ENCODE measurements at places on chromosomes 7 and 10. TPM values are rescaled to one million over a fixed set of nuclear protein-coding genes. Genes with fewer than 3 reads are reported as not detected.

- no peak for DNase-seq
These were observed 97.4 kb downstream of the ARID5B start for GRCh38 chr10:61998937-61999336.

The TMEM26 gene
- 2.3 TPM for polyA plus RNA-seq

The DNTT gene
- polyA plus RNA-seq, result not detected

DNA sequence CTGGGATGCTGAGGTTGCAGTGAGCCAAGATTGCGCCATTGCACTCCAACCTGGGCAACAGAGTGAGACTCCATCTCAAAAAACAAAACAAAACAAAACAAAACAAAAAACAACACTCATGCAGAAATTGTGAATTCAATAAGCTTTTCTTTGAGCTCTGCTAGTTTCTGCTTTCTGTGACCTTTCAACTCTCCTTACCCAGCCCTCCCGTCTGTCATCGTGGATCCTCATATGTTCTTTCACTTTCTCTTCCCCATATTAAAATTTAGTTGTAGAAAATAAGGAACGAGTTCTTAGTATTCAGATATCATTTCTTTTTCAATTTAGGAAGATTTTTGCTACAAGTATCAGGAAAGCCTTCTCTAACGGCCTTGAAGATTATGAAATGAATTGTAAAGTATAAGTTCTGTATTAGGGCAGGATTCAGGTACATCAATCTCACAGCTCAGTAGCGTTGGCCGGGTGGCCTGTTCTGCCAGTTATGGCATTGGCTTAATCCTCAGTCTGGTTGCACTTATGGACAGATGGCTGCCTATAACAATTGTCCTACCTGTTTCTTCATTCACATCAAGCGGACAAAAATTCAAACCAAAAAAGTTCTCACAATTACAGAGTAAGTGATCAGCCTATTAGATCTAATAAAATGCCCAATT lies 1167.0 kb downstream of the SORCS3 start:
- DNase-seq, result no peak

The TRPV6 gene
- not detected for polyA plus RNA-seq

The SYT15B gene
- 0.11 TPM for polyA plus RNA-seq

GRCh38 chr7:110548372-110548771 lies 542.6 kb upstream of the LRRN3 start:
- DNase-seq, result no peak

DNA sequence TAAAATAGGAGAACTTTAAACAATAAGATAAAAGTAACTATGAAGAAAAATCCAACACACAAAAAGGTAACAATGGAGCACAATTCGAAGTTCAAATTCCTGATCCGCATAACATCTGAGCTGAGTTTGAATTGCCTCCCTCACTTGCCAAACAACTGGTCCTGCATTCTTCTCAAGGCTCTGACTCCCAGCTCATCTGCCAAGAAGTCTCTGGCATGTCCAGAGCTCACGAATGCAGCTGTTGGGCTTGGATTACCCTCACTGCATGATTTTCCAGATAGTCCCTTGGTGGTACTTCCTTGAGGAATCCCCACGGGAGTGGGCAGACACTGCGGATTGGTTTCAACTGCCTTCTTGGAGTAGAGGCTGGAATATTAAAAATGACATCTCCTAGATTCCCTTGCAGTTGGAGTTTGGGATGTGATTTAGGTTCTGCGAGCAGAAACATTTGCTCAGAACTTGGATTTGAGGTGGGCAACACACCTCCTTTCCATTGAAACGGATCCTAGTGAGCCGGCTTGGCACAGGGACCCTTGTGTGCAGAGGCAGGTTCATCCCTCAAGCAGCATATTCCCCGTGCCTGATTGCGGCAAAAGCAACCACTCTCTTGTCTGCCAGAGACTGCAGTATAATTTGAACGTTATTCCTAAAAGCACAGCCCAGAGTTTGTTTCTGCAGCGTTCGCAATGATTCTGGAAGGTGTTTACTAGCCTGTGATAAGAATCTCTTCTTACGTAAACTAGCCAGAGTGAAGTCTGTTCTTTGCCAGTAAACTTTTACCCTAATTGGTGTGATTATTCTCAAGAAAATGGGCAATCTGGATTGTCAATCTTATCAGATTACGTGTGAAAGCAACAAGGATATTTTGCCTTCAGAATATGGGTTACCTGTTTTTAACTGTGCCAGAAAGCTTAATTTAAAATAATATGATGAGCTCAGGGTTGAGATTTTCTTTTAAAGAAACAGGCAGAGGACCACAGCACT lies 23.4 kb upstream of the PRKCQ start:
- DNase-seq, result no peak

- no peak for DNase-seq
These were observed 845.0 kb downstream of the CNTNAP2 start for GRCh38 chr7:146961617-146962016.

The VSTM2A gene
- polyA plus RNA-seq, result not detected

- no peak for DNase-seq
These were observed 1.4 kb downstream of the EPHB4 start for GRCh38 chr7:100825751-100826513.

The SH2D4B gene
- not detected for polyA plus RNA-seq

The AOAH gene
- polyA plus RNA-seq, result not detected

The MSMB gene
- polyA plus RNA-seq, result not detected

GRCh38 chr10:76037531-76038155 lies 606.2 kb downstream of the LRMDA start:
- DNase-seq, result no peak

The CTNNA3 gene
- polyA plus RNA-seq, result 0.21 TPM

- no peak for DNase-seq
These were observed 120.0 kb upstream of the SAMD8 start for GRCh38 chr10:74991435-74991834.

DNA sequence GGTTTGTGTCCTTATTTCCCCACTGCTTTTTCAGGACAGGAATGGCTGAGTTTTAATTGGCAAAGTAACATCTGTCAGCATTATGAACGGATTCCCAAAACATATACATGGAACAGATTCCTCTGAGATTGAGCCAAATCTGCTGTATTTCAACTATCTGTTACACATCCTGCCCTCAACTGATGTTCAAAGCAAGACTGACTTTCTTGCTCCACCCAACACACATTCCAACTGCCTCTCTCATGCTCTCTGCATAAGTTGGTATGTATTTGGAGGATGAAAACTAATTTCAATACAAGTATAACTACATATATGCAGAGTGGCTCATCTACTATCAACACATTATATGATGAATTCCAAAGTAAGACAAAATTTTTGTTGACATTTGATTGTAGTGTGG lies 342.2 kb downstream of the GATA3 start:
- DNase-seq, result no peak

GRCh38 chr10:59967079-59967478 lies 60.7 kb upstream of the CCDC6 start:
- DNase-seq, result no peak

- no peak for DNase-seq
These were observed 46.8 kb downstream of the DPYSL4 start for GRCh38 chr10:132233501-132234085.

DNA sequence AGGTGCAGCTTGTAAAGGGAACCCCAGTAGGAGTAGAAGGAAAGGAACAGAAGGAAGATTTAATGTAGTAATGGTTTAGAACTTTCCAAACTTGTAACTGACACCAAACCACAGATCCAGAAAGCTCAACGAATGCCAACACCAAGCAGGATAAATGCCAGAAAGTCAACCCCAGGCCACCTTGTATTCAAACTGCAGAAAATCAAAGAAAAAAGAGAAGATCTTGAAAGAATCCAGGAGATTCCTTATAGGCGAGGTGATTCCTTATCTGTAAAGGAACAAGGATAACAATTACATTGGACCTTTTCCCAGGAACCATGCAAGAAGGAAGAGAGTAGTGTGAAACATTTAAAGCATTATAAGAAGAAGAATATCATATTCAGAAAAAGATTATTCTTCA lies 93.6 kb downstream of the NKX6-2 start:
- DNase-seq, result no peak

GRCh38 chr10:17768496-17768895 lies 16.5 kb downstream of the TMEM236 start:
- no peak for DNase-seq

DNA sequence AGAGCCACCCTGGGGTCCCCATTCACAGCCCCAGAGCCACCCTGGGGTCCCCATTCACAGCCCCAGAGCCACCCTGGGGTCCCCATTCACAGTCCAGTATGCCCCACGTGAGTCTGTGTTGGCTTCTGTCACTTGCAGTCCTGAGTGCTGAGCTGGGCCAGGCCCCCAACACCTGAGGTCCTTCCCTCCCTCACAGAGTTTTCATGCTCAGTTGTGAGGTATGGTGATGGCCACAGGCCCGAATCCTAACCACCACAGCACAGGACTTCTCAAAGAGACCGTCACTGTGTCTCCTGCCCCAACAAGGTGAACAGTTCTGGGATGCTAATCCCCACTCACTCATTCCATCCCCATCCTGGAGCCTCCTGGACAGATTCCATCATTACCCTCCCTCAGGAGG lies 239.2 kb downstream of the PTPRN2 start:
- DNase-seq, result no peak

- DNase-seq, result no peak
These were observed 19.3 kb upstream of the SLIT1 start for GRCh38 chr10:97204826-97205679.

DNA sequence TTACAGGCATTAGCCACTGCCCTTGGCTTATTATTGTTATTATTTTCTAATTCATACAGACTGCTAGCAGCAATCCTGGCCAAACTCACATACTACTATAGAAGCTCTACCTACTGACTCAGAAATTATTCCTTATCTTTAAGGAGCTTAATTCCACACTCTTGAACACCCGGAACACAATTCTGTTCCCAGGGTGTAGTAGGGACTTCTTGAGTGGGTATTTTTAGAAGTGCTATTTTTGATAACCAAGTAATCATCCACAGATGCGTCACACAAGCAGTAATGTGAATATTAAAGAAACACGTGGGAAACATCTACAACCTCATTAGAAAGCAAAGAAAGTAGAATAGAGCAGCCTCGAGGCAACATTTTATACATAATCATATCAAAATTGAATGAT lies 149.2 kb downstream of the PTEN start:
- no peak for DNase-seq

The NT5C2 gene
- 94.5 TPM for polyA plus RNA-seq

DNA sequence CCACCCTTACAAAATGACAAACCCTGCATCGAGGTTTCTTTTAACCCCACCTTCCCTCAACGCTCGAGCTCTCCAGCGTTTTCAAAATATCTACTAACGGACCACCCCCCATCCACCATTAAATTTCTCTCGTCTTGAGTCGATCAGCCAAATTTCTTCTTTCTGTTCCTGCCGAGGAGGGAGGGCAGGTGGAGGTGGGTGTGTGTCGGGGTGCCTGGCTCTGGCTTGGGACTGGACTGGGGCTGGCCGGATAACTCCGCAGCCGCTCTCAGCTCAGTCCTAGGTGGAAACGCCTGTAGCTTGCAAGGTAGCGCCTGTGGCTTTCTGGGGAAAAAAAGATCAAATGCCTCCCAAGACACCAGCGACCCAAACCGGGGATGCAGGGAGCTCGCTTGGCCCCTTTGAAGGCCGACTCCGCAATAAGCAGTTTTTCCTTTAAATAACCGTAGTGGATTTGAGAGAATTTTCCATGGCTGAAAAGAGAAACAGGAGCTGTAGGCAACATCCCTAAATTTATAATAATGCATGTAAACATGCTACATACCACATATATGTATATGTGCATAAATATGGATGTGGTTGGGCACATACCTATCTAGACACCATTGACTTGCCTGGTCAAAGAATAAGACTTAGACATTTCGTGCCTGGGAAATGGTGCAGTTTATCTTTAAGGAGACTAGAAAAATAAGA lies 1.9 kb upstream of the TMEM178B start:
- no peak for DNase-seq

DNA sequence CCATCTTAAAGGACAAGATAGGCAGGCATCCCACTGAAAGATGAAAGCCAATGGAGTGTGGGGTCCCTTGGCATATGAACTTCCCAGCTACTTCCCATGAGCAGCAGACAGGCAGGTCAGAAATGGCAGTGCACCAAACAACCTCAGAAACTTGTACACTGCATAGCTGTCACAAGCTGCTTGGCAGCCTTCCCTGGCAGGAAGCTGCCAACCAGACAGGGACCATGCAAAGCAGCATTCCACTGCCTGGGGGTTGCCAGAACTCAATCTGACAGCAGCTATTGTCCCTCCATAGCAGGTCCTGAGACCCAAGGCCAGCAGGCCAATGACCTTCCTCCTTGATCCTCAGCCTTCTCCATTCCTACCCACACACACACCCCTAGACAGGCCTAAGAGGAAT lies 139.5 kb downstream of the PLCE1 start:
- no peak for DNase-seq

GRCh38 chr10:35598379-35598778 lies 6.8 kb upstream of the GJD4 start:
- no peak for DNase-seq

- no peak for DNase-seq
These were observed 38.1 kb downstream of the RASGEF1A start for GRCh38 chr10:43228783-43229207.

DNA sequence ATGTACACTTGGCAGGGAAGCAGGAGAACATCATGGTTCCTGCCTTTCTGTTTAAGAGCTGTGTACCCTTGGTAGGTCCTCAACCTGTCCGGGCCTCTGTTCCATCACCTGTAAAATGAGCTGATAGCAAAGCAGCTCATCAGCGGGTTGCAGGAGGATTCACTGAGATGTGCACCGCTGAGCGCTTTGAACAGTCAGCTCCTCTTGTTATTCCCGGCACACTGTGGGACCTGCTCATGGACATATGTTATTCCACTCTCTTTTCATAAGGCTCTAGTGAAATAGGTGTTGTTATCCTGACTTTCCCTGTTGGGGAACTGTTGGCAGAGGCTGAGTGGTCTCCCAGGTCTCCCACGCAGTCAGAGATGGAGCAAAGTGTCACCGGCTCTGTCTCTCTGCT lies 497.5 kb upstream of the ZMIZ1 start:
- no peak for DNase-seq

DNA sequence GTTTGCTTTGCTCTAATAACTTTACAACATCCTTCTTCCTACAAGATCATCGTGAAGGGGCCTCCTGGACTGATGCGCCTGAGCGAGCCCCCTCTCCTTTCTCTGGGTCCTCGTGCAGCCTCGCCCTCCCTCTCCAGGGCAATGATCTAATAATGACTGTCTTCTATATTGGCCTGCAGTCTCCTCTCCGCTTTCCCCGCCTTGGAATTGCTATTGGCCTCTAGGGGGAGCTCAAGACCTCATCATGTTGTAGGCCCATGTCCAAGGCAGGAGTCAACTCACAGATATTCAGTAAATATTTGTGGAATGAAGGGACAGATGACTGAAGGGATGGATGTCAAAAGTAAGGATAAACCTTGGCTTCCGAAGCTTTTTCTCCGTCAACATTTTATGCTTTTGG lies 1180.3 kb downstream of the TYW1 start:
- DNase-seq, result no peak

GRCh38 chr7:112898432-112899290 lies 108.5 kb upstream of the TMEM168 start:
- DNase-seq, result peak; percentile 49

Data from AG04450 (cell line).